CD4-positive, alpha-beta T cell (primary cell): ENCODE measurements at places on chromosomes 7 and 10.

GRCh38 chr7:123616223-123616622 lies 14.6 kb downstream of the ASB15 start:
- H3K27ac ChIP-seq = no peak overlapping the region
- H3K4me3 ChIP-seq = no peak overlapping the region
- no peaks in the 10 kb centered on the region for H3K4me1 ChIP-seq

- no peaks in the 10 kb centered on the region for H3K27me3 ChIP-seq
- H3K27ac ChIP-seq = no peak overlapping the region
- H3K4me3 ChIP-seq = no peak overlapping the region
- H3K36me3 ChIP-seq = no peaks in the 10 kb centered on the region
Observed at GRCh38 chr7:23546897-23547572, 15.3 kb upstream of the TRA2A start.

DNA sequence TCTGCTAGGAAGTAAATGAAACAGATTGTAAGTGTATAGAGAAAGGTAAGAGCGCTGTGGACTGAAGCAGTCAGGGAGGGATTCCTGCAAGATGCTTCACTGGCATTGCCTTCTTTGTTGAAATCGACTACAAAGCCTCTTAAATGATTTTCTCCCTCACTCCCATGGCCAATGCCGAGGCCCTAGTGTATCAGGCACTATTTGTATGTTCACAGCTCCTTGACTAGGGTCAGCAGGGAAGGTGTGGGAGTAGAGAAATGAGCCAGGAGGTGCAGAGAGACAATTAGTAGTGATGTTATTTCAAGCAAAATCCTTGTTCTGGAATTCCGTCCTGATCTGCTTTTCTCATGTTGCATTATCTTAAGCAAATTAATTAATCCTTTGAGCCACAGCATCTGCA lies 22.9 kb upstream of the DUSP5 start:
- no peaks in the 10 kb centered on the region for H3K36me3 ChIP-seq
- no peak for DNase-seq
- H3K4me1 ChIP-seq = no peaks in the 10 kb centered on the region
- no peak overlapping the region for H3K4me3 ChIP-seq
- H3K27me3 ChIP-seq = no peaks in the 10 kb centered on the region

DNA sequence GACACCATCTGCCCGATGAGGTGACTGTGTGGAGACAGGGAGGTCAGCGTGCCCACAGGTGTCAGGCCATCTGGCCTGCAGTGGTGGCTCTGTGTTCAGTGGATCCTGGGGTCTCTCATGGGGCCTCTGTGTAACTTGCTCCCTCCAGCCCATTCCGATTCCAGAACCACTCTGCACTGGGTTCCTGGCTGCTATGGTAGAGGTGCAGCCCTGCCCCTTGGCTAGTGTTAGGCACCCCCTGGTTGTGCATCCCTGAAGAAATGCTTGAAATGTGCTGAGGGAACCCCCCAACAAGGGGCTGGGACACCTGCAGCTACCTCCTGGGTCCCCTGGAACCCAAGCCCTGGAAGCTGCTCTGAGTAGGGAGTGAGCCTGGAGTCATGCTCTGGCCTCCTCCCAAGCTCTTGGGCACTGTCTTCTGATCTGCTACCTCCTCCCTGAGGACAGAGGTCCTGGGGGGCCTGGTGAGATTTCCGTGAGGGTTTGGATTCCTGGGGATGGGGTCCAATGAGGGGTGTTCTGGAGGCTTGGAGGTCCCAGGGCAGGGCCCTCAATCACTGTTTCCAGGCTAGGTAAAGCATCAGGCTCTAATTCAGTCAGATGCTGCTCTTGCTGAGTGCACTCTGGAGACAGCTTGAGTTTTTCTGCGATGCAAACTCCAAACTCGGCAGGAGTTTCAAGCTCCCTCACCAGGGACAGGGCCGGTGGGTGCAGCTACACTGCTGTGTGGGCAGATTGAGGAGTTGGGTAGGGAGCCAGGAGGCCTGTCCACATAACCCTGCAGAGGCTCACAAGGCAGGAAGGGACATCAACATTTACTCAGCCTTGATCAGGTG lies 27.7 kb downstream of the RAMP3 start:
- H3K27me3 ChIP-seq = no peaks in the 10 kb centered on the region
- H3K36me3 ChIP-seq = no peaks in the 10 kb centered on the region
- DNase-seq = no peak
- no peaks in the 10 kb centered on the region for H3K4me1 ChIP-seq
- no peak overlapping the region for H3K27ac ChIP-seq
- H3K4me3 ChIP-seq = no peak overlapping the region

DNA sequence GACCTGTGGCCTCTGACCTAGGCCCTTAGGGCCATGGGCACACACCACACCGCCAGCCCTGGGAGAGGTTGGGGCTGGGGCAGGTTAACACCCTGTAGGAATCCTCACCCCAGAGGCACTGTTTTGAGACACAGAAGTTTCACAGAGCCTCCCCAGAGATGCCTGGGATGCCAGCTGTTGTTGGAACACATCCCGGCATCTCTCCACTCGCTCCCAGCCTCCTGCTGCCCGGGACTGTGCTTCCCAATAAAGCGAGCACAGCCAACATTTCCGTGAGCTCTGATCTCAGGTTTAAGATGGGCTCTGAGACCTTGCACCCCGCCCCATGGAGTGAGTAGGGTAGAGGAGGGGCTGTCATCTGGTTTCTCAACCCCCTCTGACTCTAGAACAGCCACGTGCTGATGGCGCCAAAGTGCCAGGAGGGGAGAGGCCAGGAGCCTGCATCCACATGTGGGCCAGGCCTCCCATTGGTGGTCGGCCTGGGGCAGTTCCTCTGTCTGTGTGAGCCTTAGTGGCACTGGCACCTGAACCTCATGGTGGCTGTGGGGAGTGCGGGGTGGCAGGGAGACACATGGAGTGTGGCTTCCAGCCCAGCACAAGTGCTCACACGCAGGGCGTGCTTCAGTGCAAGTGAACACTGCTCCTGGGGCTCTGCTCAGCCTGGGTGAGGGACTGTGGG lies 54.7 kb downstream of the RASGEF1A start:
- no peaks in the 10 kb centered on the region for H3K27me3 ChIP-seq
- H3K4me3 ChIP-seq = no peak overlapping the region
- no peak overlapping the region for H3K27ac ChIP-seq
- H3K4me1 ChIP-seq = no peaks in the 10 kb centered on the region
